ENCODE measurements at places on chromosomes 12 and 14.

DNA sequence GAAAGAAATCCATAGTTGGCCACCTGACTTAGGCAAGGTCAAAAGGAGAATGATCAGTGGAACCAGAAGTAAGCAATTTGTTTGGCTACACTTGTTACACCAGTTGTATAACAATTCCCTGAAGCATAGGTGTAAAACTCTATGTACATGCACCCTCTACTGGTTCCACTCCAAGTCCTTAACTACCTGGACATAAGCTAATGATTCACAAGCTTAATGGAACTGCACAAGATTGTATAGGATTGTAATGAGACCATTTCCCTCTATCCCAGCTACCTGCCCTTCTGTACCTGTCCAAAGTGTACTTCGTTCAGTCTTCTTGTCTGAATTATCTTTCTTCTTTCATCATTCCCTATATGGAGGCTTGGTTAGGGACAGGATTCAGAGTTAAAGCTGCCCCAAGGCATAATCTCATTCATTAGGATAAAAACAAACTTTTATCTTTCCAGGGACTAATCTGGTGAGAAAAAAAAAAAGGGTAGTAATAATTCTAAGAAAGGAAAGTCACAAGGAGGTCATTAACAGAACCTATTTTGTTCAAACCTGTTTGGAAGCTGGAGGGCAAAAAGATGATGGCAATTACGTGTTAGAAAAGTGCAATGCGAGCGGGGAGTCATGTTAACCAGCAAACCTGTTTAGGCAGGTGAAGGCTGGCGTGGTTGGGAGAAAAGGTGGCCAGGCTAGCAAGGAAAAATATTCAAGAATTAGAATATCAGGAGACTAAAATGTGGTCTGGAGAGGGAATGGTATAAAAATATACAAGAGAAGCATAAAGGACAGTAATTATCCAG, 2.8 kb upstream of the TMEM52B start:
- no peak for DNase-seq

GRCh38 chr12:115467531-115467930, 783.6 kb upstream of the TBX3 start:
- DNase-seq, result no peak

GRCh38 chr14:64337888-64338615, 43.9 kb upstream of the ESR2 start:
- peak; percentile 23 for DNase-seq

DNA sequence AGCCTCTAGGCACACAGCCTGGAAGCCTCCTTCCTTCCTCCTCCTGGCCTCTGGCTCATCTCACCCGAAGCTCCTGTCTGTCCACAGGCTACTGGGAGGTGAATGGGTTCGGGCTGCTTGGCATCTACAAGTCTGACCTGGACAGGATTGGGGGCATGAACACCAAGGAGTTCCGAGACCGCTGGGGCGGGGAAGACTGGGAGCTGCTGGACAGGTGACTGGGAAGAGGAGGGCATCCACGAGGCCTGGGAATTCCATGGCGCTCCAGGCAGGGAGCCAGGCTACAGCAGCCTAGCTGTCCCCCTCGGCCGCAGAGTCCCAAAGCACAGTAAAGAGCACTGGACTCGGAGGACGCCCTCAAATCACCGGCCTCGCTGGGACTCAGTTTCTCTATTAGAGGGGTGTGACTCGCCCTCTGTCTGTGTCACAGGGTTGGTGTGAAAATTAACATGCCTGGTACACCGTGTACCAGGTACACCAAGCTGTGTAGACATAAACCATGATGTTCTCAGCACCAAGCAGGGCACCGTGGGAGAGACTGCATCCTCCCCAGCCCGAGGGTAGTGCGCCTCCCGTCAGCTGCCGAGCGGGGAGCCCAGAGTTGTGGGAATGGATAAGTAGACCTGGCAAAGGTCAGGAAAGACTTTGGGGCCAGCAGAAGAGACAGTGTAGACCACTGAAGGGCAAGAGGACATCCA, 99.6 kb downstream of the B4GALNT3 start:
- no peak for DNase-seq

GRCh38 chr12:131153016-131153415, 199.3 kb downstream of the ADGRD1 start:
- DNase-seq, result no peak

GRCh38 chr14:99101855-99102461, 170.0 kb downstream of the BCL11B start:
- DNase-seq, result no peak
